Stimulated activated CD4-positive, alpha-beta T cell treated with anti-CD3 and anti-CD28 coated beads, Interleukin-1b, Interleukin-23, amount 100 ng/mL, for 1 hour (primary cell): ENCODE measurements at places on chromosomes 16 and 17.
A peak's percentile ranks its signal among the peaks of the same experiment; 100 is the strongest.

DNA sequence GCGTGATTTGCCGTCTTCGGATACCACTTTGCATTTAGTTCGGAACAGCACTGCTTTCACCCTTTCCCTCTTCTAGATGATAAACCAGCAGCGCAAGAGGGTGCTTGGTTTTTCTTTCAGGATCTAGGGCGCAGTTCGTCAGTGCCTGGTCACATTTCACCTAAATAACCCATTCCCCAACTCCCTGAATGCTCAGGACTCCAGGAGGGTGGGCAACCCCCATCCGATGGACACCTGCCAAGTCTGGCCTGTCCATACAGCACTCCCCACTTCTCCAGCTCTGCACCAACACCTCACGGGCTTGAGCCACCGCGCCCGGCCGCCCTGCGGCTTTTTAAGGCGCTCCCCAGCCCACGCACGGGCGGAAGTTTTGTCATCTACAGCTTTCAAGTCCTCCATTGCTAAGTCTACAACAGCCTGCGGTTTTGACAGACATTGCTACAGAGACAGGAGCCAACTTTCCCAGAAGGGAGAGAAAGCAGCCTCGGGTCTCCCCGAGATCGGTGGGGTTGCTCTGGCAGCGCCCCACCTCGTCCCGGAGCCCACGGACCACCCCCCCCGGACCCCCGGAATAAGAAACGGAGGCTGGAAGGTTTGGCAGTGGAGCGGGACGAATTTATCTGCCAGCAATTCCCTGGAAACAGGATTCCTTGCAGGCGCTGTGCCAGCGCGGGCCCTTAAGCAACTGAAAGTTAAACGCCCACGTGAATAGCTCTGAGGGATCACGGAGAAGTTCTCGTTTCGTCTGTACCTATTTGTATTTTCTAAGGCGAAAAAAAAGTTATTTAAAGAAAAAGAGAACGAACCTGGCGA, 38.6 kb upstream of the SLFN13 start:
- DNase-seq, result peak; percentile 66

DNA sequence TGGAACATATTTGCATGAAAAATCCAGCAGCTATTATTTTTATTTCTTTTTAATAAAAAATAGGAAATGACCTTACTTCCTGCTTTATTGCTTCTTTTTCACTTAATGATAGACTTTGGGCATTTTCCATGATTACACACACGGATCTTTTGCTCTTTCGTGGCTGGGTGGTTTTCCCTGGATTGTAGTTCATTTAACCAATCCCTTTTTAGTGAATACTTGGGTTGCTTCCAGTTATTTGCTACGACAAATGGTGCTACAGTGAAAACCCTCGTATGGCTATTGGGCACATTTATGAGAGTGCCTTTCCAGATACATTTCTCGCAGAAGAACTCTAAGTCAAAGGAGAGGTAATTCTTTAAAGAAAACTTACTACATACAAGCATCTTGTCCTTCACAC, 38.6 kb downstream of the FOXL1 start:
- DNase-seq, result no peak

DNA sequence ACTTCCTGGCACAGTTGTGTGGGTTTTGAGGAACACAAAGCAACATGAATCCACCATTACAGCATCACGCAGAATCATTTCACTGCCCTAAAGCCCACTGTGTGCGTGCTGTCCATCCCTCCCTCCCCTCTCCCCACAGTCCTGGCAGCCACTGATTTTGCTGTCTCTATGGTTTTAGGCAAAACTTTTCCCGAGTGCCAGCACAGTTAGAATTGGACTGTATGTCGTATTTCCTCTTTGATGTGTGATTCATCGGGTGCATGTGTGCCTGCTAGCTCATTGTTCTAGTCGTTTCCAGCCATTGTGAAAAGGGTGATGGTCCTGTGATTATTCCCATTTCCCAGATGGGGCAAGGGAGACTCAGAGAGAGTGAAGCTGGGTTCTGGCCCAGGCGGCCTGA, 12.7 kb downstream of the KLHL36 start:
- no peak for DNase-seq

DNA sequence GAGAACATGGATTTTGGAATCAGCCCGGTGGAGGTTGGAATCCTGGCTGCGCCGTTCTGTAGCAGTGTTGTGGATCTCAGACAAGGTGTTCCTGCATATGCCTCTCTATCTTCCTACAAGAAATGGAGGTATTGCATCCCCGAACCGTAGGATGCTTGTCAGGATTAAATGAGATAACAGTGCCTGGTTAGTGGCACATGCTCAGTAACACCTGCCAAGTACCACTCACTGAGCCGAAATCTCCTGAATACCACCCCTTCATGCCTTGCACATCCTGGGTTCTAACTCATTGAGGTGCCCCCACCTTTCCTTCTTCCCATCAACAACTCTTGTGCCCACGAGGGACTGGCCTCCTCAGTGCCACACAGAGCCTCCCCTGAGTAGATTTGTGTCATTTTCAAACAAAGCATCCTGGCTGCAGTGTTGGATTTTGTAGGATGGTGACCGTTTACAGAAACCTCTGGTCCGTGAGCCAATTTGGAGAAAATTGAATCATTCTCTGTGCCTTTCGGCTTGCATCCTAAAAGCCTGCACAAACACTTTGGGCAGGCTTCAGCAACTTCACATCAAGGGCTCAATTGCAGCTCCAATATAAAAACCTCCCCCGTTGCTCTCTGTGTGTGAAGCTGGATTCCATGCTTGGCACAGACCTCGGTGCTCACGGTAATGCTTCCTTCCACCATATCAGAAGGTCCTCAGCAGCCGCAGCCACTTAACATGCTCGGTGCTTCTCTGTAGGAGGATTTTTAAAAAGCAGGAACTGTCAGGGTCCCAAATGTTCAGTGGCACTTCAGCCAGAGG, 84.2 kb downstream of the WWOX start:
- DNase-seq, result no peak

GRCh38 chr16:88456356-88457292, 3.5 kb downstream of the ZFPM1 start:
- DNase-seq, result no peak

DNA sequence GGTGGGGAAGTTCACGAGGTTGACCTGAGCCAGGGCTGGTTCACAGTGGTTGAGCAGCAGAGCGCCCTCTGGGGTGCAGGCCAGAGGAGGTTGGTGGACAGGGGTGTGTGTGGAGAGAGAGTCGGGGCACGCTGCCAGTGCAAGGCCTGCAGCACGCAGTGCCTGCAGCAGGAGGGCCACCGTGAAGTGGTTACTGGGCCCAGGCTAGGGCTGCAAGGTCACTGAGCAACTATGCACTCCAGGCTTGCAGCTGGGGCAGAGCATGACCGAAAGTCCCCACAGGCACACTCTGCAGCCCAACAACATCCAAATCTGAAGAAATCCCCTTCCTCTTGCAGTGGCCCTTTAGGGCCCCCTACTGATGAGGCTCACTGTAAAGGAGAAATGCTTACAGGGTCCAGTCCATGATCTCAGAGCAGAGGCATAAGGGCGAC, 89.1 kb upstream of the NOL11 start:
- no peak for DNase-seq

- no peak for DNase-seq
These were observed 8.7 kb downstream of the PDE6G start for GRCh38 chr17:81647640-81648012.

GRCh38 chr16:69838489-69838888, 76.4 kb downstream of the WWP2 start:
- DNase-seq, result no peak

- DNase-seq, result no peak
These were observed at the start of gene GLTPD2 for GRCh38 chr17:4788807-4789700. TSS of gene GLTPD2 (plus strand) at chr17:4788964. CDS start at chr17:4789012, 48 bp downstream.

GRCh38 chr17:65820306-65820705, 258.9 kb upstream of the AXIN2 start:
- DNase-seq, result no peak

GRCh38 chr17:63998721-63999679, 849 bp downstream of the PRR29 start:
- no peak for DNase-seq

- no peak for DNase-seq
These were observed 61.4 kb downstream of the SRCIN1 start for GRCh38 chr17:38544175-38544838.

DNA sequence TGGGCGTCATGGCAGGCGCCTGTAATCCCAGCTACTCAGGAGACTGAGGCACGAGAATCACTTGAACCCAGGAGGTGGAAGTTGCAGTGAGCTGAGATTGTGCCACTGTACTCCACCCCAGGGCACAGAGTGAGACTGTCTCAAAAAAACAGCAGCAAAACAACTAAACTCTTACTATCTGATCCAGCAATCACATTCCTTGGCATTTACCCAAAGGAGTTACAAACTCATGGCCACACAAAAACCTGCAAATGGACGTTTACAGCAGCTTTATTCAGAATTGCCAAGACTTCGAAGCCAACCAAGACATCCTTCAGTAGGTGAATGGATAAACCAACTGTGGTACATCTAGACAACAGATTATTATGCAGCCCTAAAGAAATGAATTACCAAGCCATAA, 4.0 kb downstream of the SIAH1 start:
- DNase-seq, result no peak

DNA sequence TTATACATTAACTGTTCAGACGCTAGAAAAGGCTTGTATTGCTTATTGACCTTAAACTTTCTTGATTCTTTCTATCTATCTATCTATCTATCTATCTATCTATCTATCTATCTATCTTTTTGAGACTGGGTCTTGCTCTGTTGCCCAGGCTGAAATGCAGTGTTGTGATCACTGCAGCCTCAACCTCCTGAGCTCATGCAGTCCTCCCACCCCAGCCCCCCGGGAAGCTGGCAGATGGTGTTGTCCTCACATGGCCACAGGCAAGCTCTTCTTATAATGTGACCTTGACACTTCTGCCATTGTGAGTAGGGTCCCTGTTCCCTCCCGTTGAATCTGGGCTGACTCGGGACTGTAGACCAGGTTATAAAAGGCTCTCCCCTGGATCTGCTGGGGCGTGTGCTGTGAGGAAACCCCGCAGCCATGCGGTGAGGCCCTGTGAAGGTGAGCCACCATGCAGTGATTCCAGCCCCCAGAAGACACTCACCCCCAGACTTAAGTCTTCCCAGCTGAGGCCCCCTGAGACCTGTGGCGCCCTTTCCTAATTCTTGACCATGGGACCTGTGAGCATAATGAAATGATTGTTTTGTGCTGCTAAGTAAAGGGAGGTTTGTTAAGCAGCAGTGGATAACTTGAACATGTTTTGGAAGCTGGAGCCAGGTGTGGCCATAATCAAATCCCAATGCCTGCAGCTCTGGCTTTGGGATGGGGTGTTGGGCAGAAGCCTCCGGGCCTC, 54.3 kb downstream of the RPTOR start:
- no peak for DNase-seq

- DNase-seq, result no peak
These were observed 3.0 kb downstream of the IL32 start for GRCh38 chr16:3068487-3068886.

DNA sequence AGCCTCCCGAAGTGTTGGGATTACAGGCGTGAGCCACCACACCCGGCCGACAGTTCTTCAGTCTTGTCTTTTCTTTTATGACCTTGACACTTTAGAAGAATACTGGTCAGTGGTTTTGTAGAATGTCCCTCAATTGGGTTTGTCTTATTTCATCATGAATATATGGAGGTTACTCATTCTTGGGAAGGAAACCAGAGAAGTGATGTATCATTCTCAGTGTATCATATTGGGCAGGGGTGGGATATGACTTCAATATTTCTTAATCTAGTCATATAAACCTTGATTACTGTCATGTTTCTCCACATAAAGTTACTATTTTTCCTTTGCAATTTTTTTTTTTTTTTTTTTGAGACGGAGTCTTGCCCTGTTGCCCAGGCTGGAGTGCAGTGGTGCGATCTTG, 36.9 kb downstream of the SNTB2 start:
- no peak for DNase-seq

DNA sequence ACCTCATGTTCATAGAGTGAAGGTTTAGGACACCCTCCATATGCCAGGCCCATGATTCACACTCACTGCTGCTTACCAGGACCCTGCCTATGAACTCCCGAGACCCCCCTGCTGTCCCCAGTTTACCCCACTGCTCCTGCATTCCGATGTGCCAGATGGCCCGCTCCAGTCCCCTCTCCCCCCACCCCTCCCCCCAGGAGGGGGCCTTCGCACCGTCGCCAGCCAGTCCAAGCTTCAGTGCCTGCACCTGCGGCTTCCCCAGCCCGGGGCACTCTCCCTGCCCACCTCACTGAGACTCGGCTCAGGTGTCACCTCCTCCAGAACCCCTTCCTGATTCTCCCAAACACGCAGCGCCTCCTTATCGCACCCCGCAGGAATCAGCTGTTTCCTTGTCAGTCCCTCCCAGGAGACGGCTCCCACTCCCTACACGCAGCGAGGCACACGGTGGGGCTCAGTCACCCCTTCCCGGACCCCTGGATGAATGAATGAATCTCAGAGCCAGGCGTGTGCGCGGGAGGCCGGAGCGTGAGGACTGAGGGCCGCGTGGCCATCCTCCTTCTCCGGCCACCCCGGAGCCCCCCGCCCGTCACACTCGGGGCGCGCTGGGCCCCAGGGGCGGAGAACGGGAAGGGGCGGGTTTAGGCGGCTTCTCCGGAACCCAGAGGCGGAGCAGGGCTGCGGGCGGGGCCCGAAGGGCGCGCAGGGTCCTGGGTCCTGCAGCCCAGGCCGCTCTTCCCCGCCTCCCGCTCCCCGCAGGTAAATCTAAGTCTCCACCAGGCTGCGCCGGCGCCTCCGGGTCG, 1.6 kb downstream of the MYO1C start:
- DNase-seq, result no peak

- DNase-seq, result no peak
These were observed 20.5 kb downstream of the MGAT5B start for GRCh38 chr17:76888661-76889060.

DNA sequence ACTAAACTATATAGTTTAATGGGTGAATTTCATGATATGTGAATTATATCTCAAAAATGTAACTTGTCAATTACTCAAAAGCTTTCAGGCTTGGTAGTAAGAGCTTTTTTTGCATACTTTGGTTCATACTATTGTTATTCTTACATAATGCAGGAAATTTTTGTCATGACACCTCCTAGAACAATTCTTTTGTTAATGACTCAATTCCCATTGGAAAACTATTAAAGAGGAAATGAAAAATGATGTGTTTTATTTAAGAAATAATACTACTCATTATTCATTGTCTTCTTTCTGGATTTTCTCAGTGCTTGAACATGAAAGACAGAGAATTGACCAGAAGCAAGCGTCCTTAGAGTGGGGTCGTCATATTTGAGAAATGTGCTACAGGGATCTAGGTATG, 196.4 kb upstream of the KCNJ16 start:
- no peak for DNase-seq

- no peak for DNase-seq
These were observed 8.5 kb upstream of the ITGAL start for GRCh38 chr16:30464078-30464477.

GRCh38 chr16:80407265-80407987, 133.4 kb upstream of the DYNLRB2 start:
- no peak for DNase-seq

- no peak for DNase-seq
These were observed 6.3 kb upstream of the GGA2 start for GRCh38 chr16:23516366-23517137.

DNA sequence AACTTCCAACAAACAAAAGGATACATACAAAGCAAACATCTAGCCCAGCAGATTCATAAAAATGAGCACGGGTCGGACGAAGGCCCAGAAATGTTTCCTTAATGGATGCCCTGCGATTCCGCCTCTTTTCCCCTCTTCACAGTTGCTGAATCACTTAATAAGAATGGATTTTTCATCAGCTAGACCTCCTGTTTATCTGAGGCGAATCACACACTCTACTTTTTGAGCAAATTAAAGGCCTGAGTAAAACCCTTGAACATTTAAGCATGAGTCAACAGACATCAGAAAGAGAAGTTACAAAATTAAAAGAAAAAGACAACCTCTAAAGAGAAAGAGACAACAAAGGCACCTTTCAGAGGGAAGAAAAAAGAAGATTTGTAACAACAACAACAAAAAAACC, 44.7 kb downstream of the HS3ST3A1 start:
- DNase-seq, result no peak

GRCh38 chr16:15610369-15610871, 32.5 kb downstream of the MARF1 start:
- no peak for DNase-seq
